CD4-positive, alpha-beta T cell treated with Interleukin-6 at 100 ng/mL for 8 hours (primary cell): ENCODE measurements at places on chromosomes 1 and 21.

DNA sequence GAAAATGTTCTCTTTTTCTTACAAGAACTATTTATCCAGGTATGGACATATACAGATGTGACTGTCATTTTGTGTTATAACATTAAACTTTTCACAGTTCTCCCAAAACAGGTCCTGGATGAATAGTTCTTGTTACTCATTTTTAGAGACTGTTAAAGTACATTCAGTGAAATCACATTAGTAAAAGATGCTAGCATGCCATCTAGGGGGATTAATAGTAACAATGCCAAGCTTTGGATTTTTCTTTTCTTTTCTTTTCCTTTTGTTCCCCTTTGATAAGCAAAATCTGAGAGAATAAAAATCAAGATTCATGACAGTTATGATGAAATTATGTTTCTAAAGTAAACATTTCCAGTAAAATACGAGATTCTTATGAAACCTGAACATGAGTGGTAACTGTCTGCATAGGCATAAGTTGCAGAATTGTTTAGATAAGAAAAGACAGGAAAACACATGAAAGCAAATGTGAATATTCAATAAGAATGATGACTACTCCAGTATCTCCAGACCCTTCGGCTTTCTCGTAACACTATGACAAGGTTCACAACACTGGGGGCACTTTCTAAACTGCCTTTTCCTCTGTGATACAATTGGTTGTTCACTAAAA, 77.5 kb downstream of the TPR start:
- DNase-seq = no peak

DNA sequence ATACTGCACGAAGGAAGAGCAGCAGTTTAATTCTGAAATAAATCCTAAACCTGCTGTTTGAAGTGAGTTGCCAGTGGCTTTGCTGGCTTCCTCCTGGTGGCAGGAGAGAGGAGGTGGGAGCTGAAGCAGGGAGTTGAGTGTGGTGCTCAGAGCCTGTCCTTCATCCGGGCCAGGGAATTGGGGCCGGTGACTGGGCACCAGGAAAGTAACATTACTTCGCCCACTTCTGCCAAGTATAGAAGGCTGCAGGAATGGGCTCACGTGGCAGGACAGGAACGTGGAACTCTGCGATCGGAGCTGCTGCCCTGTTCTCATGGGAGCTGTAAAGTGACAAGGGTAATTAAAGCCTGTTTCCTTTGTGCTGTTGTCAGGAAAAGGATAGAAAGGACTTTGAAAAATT, 8.7 kb downstream of the TOR3A start:
- DNase-seq = no peak

DNA sequence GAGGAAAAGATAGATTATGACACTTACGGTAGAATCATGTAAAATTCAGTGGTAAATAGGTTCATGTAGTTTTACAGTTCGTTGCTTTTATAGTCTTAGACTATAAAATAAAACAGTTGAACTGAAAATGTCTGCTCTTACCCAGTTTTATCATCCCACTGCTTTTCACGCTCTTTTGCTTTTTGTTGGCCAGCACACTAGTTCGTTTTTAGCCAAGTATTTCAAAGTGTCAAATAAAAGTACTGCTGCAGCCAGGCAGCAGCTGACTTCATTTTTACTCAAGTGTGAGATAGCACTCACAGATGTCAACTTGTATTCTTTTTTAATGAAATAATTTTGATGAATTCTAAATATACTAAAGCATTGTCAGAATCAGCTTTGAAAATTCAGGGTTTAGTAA, 18.5 kb upstream of the BTG3 start:
- no peak for DNase-seq

DNA sequence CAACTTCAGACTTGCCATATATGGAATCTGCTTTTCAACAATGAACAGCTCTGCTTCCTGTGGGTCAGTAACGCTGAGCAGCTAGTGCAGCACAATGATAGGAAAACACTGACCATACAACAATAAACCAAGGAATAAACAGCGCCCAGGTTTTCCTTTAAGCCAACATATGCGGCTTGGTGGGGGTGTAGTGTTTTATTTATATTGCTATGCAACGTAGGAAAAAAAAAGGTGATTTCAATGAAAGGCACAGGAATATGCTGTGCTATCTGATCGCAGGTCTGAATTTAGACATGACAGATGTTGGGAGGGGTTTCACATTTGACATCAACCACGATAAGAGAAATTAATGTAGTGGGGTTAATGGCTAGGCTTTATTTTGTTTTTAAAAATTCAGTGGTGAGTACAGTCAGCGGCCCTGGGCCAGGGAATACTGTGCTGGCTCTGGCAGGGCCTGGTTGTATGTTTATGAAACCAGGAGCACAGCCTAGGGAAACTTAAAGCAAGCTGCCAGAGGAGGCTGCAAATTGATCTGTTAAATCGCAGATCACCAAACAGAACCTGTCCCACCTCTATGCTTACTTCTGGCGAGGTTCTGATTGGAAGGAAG, 4.3 kb downstream of the TSPAN2 start:
- DNase-seq = no peak

DNA sequence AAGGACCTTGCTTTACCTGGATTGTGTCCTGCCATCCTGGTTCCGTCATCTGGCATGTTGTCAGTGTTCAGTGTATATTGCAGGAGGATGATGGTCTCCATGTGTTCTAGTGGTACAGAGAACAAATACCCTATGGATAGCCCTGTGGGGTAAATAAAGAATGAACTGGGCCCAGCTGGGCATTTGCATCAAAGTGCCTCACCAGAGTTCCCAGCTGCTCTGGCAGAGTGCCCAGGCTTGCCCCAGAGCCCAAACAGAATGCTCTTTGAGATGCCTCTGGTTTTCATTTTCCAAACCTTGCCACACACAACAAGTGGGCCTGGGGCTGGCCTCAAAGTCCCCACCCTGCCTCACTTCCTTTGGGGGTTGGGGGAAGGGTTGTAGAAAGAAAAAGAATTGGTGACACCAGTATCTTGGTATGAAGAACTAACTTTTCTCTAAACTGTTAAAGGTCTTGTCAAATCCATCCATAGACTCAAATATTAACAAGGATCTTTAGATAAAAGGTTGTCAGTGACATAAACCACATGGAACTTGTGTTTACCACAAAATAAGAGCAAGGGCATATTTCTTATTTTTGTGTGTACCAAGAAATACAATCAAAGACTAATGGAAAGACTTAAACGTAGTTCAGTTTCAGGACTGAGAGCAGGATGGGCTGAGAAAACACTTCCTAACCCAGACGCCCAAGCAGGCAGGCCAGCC, 82.2 kb downstream of the LMO4 start:
- DNase-seq = no peak

DNA sequence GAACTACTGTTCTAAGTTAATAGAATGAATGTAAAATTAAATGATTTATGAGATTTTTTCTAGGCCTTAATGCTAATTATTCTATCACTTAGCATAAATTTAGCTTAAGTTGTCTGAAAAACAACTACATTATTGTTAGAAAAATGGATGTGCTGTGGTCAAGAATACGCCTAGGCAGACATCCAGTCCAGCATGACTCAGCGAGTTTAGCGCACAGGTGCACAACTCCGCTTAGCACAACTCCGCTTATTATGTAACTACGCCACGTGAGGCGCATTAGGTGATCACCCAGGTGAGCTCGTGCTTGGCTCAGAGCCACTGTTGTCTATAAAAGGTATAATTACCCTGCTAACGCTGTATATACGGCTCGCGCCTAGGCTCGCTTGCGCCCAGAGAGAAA, 1043.6 kb upstream of the ADGRL4 start:
- DNase-seq = no peak
